ENCODE measurements at places on chromosomes 6 and 20.

- DNase-seq = no peak
Observed at GRCh38 chr20:48261398-48261910, 476.2 kb upstream of the SULF2 start.

GRCh38 chr6:155383913-155384312 is 69.6 kb upstream of the TFB1M start:
- DNase-seq = no peak

- no peak for DNase-seq
Observed at GRCh38 chr20:49324306-49324705, 46.4 kb upstream of the ZNFX1 start.

DNA sequence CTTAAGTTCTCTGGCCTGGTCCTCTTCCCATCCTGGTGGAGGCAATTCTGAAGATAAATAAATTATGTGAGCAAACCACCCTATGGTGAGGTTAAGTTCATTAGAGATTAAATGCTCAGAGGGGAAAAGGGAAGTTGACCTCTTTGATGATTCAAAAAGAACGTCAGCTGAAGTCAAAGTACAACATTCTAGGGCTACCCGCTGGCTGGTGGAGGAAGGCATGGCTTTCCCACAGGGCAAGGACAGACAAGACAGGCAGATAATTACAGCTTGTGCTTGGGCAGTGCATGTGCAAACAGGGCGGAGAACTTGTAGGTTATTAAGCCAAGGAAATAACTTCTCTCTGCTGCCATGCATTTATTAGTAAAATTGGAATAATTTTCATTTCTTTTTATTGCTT is 91.0 kb upstream of the SLC24A3 start:
- no peak for DNase-seq

DNA sequence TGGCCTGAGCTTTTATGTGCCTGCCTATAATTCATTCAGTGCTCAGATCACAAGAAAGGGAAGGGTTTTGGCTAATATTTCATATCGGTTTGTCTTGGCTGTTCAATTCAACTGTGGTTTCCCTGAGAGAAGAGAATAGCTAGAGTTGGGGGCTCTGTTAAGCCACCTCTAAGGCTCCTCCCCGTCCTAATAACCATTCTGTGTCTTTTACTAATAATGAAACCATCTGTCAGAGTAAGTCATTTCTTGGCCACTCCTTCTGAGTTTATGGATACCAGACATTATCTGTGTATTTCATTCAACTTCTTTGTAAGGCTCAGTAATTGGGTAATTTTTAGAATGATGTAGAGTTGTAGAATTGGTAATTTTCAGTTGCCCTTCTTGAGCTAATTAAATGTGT is 5.2 kb downstream of the STX11 start:
- no peak for DNase-seq

GRCh38 chr6:161215193-161215592 is 58.7 kb downstream of the AGPAT4 start:
- peak; percentile 99 for DNase-seq

DNA sequence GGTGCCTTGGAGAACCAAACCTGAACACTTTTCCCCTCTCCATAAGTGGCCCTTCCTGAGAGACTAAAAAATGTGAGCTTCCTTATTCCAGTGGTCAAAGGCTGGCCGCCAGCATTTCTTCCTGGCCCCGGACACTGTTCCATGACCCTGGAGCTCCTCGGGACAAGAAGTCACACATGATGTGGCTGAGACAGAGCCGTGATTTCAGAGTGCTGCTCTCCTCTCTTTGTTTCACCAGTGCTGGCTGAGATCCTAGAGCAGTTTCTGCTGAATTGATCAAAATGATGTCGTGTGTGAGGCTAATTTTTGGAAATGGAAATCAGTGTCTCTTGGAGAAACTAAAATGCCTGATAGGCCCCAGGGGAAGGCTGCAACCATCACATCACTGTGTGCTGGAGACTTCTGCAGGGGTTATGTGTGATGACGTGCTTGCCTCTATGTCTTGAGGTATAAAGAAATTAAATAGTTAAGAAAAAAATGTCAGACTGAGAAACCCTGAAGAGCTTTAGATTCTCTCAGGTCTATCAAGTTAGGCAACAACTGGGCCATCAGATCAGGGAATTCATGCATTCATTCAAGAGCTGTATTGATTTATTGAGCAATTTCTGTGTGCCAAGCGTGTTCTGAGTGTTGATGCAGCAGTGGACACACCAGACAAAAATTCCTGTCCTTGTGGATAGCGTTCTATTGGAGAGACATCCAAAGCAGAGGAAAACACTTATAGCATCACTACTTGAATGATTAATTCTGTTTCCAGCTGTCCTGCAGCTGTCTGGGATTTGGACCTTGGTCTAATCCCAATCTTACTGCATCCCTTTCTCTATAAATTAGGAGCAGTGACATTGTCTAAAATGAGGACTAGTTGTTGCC is 72.7 kb upstream of the CCN6 start:
- no peak for DNase-seq

DNA sequence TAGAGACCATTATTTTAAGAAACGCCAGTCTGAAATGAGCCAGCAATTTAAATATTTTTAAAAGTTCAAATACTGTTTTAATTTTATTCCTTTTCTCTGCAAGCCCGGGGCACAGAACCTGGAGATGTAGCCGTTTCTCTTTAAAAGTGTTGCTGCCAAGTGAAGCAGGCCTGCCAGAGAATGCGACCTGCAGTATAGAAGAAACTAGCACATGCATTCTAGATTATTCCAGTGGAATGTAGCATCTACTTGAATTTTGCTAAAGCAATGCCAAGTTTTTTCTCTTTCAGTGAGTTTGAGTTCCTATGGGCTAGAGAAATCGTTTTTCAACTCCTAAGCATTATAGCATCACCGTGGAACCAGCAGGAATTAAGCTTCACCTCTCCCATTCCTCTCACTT is 101.3 kb downstream of the QRSL1 start:
- no peak for DNase-seq

GRCh38 chr6:29425075-29425474 is 10.3 kb downstream of the OR12D1 start:
- DNase-seq = no peak

GRCh38 chr20:6698056-6698455 is 69.4 kb upstream of the BMP2 start:
- DNase-seq = no peak

DNA sequence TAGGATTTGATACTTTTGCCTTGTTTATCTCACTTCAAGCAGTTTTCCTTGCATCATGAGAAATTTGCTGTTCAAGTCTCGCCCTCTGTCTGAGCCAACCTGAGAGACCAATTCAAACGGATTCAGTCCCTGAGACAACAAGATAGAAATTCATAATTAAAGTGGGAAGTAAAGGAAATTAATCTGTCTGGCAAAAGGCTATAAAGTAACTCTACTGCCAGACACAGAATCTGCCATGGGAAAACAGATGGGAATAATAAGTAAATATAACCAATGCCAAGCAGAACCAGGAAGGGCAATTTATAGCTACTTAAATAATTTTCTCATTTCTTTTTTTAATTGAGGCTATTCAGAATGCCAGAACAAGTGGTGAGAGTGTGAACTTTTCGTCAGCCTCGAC is 239.6 kb downstream of the TFAP2C start:
- no peak for DNase-seq

DNA sequence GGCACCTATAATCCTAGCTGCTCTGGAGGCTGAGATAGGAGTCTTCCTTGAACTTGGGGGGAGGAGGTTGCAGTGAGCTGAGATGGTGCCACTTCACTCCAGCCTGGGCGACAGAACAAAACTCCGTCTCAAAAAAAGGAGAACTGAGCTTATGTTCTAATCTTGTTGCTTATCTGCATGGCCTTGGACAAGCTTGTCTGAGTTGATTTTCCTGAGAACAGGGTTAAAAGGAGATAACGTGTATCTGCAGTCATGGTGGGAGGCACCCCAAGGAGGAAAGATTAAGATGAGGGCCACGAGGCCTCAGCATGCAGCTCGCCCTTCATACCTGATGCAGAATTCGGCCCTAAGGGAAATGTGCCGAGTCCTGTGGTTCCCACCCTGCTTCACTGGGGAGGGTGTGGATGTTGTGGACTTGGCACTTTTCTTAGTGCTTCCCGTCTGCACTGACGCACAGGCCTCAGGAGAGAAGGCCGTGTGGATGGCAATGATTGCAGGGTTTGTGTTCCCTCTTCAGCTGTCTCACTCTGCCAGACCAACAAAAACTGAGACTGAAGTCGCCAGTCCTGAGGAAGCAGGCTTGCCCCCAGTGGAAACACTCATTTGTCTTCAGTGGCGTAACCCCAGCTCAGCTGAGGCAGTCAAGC is 56.3 kb downstream of the EZR start:
- DNase-seq = no peak

GRCh38 chr6:88165844-88166492 is at the start of gene CNR1:
Gene CNR1 (minus strand): TSS chr6:88166347. CDS start chr6:88145274, 21,073 bp downstream.
- DNase-seq = no peak

GRCh38 chr6:26124781-26125685 is 37.8 kb downstream of the HFE start:
- DNase-seq = no peak

- no peak for DNase-seq
Observed at GRCh38 chr6:166087246-166087645, 80.4 kb downstream of the TBXT start.

- DNase-seq = no peak
Observed at GRCh38 chr6:119129968-119130484, 51.6 kb upstream of the FAM184A start.

DNA sequence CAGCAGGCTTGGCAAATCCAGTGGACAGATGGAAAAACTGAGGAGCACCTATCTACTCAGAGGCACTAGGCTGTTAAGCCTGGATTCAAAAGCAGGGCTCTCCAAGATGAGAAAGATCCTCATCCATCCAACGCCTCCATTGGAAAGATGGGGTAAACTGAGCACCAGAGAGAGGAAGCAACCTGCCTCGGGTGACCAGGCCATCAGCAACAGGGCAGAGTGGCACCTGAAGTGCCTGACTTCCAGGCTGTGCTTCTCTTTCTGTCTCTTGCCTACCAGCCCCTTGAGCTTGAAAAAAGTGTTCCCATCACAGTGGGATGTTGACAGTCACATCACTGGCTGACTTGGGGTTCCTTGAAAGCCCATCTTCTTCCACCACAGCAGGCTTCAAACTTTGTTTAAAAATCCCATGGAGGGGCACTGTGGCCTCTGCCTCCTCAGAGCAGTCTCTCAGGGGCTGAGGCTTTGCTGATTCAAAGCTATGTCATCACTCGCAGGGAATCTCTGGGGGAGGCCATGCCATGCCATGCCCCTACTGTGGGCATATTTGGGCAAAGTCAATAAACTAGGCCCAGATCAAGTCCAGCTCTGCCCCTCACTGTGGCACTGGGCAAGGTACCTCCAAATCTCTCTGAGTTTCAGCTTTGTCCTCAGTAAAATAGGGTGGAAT is 44.8 kb upstream of the TGM2 start:
- DNase-seq = no peak

DNA sequence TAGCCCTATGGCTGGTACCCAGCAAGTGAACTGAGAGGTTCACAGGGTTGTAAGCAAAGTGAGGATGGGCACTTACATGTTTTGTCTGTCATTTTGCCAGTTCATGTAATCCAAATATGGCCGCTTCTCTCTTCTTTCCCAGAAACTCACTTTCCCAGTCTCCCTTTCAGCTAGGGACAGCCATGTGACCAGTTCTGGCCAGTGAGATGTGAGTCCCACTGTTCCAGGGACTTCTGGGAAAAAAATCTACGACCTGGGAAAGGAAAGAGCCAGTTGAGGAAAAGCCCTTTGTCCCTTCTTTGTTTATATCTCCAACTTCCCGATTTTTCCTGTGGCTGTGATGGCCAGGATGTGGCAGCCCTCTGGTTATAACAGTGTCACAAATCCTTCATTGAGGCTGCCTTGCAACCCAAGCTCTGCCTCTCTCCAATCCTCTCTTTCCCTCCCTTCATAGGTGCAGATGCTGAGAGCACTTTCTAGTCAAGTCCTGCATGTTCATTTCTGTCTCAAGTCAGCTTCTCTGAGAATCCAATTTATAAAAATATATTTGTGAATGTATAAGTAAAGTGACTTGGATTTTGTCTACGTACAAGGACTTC is 148.6 kb upstream of the ZFP64 start:
- DNase-seq = no peak

DNA sequence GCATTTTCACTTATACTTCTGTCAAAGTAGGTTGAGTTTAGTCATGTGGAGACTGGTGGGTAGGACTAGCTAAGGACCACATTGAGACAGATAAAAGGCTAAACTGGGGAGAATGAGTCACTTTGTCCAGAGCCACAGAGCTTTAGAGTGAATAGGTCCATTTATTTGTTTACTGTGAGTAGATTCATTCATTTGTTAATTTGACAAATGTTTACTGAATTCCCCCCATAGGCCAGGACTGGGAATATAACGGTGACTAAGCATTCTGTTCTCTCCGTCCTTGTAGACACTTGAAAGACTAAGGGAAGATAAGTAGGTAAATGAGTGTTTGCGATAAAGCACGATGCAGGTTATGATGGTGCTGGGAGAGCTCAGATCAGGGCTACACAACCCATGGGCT is 699.7 kb upstream of the ID4 start:
- DNase-seq = no peak

Measured in AG04449 (cell line).